ENCODE measurements at places on chromosomes 2 and 18. TPM values are rescaled to one million over a fixed set of nuclear protein-coding genes. Genes with fewer than 3 reads are reported as not detected.
A peak's percentile ranks its signal among the peaks of the same experiment; 100 is the strongest.

DNA sequence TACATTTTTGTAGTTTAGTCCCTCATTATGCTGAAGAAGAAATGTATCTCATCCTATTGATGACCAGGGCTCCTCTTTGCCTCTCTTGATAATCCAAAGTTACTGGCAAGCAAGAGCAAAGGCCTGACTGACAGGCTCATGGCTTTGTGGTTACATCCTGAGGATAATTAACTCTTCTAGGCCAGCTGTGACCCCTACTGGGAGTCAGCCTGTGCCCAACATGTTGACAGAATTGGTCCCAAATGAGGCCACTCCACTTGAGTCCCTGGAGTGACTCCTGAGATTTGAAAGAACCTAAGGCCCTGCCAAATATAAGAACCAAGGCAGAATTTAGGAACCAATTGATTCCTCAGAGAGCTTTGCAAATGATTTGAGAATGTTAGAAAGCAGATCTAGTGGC lies 973.8 kb upstream of the CELF4 start:
- DNase-seq = no peak

- peak; percentile 66 for DNase-seq
Observed at GRCh38 chr2:38528008-38528442, 74.7 kb downstream of the HNRNPLL start.

DNA sequence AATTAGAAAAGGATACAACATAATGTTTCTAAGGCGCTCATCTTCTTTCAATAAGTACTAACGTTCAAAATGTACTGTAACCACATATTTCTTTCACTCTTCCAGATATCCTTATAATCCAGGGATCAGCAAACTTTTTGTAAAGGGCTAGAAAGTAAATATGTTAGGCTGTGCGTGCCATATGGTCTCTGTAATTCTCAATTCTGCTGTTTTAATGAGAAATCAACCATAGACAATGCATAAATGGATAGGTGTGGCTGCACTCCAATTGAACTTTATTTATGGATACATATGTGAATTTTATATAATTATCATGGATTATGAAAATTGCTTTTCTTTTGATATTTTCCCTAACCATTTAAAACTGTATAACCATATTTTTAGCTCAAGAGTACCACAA lies 459.4 kb downstream of the EPHA4 start:
- no peak for DNase-seq

DNA sequence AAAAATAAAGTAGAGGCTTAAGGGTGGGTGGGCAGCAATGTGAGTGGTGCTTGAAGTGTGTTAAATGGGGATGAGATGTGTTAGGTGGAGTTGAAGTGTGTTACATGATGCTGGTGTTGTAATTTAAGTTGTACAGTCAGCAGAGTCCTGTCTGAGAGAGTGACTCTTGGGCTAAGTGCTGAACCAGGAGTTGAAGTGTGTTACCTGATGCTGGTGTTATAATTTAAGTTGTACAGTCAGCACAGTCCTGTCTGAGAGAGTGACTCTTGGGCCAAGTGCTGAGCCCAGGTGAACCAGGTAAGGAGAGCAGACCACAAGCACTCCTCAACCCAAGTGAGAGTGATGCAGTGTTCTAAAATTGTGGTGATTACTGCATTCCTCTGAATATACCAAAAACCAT lies 40.6 kb downstream of the LCLAT1 start:
- no peak for DNase-seq

- DNase-seq = no peak
Observed at GRCh38 chr18:48100651-48101165, 170.2 kb upstream of the SMAD2 start.

- no peak for DNase-seq
Observed at GRCh38 chr18:57359433-57359832, 7.1 kb downstream of the ST8SIA3 start.

DNA sequence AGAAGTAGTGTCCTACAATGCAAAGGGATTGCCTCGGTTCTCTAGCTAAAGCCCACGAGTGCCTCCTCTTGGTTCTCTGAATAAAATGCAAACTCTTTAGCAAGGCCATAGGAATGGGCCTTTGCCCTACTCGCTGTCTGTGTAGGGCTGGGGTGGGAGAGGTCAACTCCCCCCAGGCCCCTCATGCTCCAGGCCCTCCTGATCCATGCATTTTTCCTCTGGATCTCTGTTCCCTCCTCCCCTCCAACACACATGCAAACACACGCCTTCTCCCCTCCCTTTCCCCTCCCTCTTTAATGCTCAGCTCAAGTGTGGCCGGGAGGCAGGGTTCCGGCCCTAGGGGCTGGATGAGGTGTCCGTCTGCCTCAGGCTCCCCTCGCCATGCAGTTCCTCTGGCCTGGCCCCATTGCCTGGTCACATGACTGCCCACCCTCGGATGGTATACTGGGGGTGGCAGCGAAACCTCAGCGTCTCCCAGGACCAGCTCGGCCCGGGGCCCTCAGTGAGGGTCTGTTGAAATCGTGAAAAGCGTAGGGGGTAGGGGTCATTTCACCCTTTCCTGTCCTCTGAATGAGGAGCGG lies 14.9 kb upstream of the KLF11 start:
- DNase-seq = no peak

- DNase-seq = no peak
Observed at GRCh38 chr2:31980674-31981356, 30.0 kb downstream of the MEMO1 start.

DNA sequence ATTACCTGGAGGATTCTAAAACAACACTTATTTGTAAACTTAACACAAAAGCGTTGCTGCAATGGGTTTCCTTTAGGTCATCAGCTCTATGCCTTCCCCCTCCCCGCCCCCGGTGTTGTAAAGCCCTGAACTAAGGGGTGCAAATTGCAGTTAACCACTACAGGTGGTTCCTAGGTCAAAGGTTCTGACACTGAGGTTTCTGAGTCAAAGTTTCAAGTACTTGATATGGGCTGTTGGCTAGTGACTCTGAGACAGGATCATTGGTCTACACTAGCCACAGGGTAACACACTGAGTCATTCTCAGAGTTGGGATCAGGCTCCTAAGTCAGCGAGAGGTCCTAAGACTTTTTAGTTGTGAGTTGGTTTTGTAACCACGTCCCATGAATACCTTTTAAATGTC lies 15.4 kb downstream of the IL1B start:
- no peak for DNase-seq

DNA sequence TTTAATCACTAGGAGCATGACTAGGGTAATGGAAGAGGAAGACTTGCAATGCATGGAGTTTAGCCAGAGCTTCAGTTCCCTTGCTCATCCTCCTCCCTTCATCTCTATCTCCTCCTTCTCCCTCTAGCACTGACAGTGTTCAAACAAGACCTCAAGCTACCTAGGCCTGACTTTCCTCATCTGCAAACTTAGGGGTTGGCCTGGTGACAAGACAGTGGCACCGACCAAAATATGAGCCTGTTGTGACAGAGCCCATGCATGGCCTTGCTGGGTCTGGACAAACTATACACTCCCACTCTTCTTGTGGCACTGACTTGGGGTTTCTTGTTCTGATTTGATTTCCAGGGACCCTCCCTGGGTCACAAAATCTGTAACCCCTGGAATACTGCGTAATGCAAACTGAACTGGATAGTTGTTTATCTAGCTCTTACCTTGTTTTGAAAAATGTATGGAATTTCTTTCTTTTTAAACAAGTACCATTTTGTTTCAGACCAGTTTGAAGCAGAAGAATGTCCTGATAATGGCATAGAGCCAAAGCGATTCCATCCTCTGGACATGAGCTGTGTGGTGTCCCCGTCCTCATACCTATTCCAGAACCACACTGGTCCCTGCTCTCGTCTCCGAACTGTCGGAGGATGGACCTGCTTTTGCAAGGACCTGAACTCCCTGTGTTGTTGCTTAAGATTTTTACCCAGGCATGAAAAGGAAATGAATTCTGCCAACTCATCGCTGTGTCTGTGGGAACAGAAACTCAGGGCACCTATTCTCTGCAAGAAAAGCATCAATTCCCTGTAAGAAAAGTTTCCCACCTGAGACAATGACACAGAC lies 33.4 kb upstream of the PPP4R1 start:
- DNase-seq = no peak

DNA sequence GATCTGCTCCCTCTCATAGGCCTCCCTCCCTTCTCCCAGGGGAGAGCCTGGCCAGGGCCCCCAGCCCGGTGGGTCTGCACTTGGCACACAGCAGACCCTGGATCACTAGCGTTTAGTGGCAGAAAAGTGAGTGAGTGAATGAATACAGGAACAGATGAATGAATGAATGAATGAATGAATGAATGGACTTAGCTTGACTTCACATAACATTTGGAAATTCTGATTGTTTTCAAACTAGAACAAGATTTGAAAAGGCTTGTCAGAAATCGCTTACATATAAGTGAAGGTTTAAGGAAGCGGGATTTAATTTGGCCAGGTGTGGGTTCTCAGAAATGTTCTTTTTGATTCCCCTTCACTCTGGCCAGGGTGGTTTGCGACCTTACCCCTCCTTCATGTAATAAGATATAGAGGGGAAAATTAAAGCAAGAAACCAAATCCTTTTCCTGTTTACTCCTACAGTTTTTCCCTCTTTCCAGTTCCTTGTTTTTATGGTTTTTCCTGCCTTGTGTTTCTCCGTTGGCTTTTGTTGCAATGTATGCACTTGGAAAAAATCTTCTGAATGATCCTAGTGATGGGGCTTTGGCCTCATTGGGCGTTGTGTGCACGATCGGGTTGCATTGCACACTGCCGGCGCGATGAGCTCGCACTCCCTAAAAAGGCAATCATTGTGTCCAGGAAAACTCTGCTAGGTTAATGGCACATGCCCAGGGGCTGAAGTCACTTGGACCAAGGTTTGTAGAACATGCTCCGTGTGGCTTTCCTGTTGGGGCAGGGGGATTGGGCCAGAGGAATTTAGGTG lies 16.4 kb downstream of the LRRFIP1 start:
- DNase-seq = no peak

- DNase-seq = no peak
Observed at GRCh38 chr18:32542221-32542798, 71.6 kb upstream of the GAREM1 start.

DNA sequence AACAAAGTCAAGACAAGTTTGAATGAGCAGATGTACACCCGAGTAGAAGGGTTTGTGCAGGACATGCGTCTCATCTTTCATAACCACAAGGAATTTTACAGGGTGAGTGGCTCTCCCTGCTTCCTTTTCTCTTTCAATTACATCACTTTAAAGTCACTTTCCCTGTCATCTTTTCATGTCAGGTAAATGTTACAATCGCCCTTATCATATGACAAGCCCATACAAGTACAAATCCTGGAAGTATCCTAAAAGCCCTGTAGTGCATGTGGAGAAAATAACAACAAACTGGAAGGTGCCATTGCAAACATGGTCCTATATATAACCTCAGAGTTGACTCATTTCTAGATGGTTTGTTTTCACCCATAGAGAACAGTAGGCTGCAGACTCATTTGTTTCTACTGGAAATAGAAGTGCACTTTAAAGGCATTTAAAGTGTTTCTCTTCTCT lies 126.0 kb downstream of the SP100 start:
- no peak for DNase-seq

Gene RAD51AP2
- total RNA-seq = not detected

Gene DUSP11
- total RNA-seq = 17.9 TPM

Gene SERPINB4
- not detected for total RNA-seq

Gene CENPA
- 0.78 TPM for total RNA-seq

Gene CCDC141
- 25.7 TPM for total RNA-seq

Gene SPATA3
- total RNA-seq = not detected

Gene IL1F10
- not detected for total RNA-seq

Gene PIGN
- total RNA-seq = 25.2 TPM

Gene GCG
- not detected for total RNA-seq

Data from upper lobe of right lung (tissue), 1 donor.